ELF-1 (cell line): ENCODE measurements at places on chromosomes 16 and 17.
A peak's percentile ranks its signal among the peaks of the same experiment; 100 is the strongest.

DNA sequence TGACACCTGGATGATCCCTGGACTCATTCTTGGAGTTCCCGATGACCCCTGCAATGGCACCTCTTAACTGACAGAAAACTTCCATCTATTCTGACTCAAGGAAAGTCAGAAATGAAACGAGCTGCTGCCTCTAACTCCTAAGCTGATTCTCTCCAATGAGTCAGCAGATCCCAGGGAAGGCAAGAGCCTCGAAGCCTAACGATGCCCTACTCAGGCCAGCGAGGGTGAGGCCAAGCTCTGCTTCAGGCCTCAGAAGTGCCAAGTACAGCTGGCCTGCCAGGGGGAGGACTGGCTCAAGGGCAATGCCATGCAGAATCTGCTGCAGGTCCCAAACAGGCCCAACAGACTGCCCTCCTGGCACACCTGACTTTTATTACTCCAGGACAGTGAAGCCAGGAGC lies 36.3 kb downstream of the PLXDC1 start:
- no peak for DNase-seq

DNA sequence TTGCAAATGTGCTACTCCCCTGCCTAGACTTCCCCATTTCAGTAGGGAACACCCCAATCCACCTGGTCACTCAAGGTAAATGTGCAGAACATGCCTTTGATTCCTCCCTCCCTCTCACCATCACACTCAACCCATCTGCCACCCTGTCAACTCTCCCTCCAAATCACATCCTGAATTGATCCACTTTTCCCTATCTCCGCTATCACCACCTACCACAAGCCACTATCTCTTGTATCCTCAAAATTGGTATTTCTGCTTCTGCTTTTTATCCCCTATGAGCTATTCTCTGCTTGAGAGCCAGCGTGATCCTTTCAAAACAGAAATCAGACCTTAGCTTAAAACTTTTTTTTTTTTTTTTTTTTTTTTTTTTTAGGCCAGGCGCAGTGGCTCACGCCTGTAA lies 5.4 kb upstream of the NOL11 start:
- DNase-seq, result no peak

DNA sequence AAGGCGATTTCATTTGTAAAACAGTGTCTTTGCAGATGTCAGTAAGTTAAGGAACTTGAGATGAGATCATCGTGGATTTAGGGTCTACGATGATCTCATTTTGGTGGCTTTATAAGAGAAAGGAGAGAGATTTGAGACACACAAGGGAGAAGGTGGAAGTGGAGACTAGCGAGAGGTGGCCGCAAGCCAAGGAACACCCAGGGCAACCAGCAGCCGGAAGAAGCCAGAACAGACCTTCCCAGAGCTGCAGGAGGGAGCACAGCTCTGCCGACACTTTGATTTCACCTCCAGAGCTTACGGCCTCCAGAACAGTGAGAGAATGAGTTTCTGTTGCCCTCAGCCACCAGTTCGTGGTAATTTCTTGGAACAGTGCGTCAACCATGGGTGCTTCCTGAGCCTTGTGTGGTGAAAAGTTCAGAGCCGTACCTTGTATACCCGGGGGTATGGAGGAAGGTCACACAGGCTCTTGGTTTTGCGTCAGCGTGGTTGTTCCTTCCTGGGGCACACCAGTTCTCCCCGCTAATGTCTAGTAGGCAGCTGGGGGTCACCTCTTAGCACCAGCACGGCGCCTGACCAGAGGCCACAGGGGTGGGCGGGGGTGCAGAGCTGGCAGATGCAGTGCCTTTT lies 12.9 kb upstream of the SEC14L1 start:
- no peak for DNase-seq

GRCh38 chr17:6365200-6365943 lies 69.5 kb downstream of the AIPL1 start:
- no peak for DNase-seq

DNA sequence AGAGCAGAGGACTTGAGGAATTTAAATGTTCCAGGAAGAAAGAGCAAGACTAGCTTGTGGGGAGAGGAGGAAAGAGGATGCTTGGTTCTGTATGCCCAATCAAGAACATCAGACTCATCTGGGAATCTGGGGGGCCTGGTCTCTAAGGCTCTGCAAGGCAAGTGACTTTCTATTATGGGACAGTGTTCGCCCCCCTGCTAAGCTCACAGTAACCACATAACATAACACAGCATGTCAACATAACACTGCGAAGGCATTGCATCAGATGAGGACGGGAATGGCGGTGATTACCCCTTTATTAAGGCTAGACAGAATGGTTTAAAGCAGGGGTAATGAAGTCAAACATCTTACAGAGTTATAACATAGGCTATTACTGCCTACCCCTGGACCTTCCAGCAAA lies 176.6 kb upstream of the IRX6 start:
- DNase-seq, result no peak

DNA sequence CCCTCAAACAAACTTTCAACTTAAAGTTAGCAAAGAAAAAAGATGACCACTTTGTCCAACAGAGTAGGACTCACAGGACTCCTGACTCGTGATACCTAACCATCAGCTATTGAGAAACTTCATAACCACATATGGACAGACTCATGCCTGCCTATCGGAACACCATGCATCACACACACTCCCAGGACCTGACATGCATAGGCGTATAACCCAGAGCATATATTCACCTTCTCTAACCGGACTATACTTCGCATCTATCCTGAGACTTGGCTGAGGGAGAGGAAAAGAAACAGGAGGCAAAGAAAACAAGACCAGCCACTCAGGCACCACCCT lies 2.2 kb downstream of the PIP4K2B start:
- no peak for DNase-seq

GRCh38 chr17:64617125-64617780 lies 44.9 kb downstream of the SMURF2 start:
- no peak for DNase-seq

- DNase-seq, result peak; percentile 69
Observed at GRCh38 chr17:10844621-10845387, 6.9 kb upstream of the PIRT start.

DNA sequence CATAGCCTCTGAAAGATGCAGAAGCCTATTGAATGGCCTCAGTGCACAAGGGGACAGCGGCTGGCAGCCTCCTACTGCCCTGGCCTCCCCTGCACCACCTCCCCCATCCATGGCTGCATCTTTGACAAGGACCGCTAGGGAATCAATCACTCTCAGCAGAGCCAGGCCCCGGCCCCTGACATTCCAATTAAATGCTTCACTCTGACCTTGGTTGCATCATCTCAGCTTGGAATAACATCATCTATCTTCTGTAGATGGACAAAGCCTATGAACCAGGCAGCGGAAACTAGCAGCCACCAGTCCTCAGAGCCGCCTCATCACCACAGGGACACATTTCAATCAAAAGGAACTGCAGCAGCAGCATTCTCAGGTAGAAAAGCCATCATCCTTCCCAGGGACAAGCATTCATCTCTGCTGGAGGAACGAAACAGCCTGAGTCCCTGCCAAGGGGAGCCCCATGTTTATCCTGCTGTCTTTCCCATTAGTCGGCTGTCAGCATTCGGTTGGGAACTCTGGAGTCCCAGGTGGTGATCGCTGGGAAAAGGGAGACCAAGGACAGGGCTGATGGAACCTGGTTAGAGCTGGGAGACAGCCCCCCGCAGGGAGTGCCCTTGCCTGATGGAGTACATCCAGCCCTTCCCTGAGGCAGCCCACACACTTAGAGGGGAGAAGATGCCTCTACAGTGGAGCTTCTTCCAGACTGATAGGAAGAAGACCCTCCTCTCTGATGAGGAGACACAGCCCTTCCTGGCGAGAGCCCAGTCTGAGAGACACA lies 11.5 kb upstream of the TMEM132E start:
- DNase-seq, result peak; percentile 77

DNA sequence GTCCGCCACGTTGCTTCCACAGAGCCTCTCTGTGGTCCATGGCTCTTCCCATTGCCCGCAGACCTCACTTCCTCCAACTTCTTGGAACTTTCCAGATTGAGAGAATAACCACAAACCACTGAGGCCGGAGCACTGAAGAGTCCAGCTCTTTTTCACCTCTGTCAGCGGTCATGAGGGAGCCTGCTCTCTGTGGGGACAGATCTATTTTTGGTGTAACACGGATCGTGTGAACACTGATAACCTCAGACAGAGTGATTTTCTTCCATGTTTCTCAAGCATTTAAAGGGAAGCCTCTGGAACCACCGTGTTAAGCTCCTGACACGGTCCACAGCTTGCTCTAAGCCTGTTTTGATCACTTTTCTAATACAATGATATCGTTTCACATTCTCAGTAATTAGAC lies 49.7 kb downstream of the NTN1 start:
- DNase-seq, result no peak

- DNase-seq, result no peak
Observed at GRCh38 chr16:87086156-87086555, 231.0 kb downstream of the C16orf95 start.

DNA sequence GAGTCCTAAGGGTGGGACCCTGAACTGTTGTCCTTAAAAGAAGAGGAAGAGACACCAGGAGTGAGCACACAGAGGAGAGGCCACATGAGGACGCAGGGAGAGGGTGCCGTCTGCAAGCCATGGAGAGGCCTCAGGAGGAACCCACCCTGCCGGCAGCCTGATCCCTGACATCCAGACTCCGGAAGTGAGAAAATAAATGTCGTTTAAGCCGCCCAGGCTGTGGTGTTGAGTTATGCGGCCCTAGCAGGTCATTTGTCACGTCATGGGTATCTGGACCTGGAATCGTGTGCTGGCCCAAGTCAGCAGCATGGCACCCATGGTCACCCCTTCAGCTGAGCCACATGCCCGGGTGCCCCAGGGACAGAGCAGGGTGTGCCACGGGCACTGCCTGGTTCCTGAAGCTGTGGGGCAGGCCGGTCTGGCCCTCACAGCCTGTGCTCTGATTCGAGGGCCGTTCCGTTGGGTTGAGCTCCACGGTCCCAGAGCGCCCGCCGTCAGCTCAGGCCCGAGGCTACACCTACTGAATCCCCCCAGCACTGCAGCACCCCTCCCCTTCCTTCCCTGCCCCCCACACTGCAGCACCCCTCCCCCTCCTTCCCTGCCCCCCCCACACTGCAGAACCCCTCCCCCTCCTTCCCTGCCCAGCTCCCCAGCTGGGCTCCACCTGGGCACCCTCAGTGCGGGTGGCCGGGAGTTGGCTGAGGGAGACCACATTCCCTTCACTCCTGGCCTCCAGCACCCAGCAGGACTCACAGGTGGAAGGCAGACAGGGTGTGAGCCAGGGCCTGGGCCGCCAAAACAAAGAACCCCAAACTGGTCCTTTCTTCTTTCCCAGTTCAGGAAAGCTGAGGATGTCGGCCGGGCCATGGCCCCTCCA lies 2.7 kb upstream of the CCDC57 start:
- DNase-seq, result no peak

DNA sequence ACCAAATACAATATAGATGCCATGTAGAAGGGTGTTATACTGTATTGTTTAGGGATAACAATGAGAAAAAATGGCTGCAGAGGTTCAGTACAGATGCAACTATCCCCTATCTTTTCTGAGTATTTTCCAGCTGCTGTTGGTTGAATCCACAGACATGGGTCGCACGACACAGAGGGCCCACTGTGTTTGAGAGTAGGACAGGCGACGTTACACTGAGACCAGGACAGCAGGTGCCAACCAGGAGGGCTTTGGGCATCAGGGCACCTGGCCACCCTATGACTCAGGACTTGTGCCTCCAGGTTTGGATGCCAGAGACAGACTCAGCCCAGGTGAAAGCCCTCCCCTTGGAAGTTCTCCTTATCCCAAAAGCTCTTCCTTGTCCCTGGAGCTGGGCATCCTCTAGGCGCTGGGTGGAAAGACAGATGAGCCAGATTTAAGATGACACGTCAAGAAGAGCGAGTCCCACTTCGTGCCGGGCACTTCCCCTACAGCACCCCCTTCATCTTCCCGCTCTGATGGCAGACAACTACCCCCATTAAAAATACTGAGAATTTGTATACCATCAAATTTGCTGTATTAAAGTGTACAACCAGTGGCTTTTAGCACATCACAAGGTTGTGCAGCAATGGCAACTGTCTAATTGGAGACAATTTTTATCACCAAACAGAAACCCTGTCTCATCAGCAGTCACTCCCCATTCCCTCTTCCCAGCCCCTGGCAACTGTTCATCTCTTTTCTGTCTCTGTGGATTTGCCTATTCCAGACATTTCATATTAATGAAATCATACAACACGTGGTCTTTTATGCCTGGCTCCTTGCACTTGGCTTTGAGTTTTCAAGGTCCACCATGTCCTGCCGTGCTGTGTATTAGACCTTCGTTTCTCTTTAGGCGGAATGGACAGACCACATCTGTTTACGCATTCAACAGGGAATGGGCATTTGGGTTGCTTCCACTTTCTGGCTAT lies 30.6 kb downstream of the TNFRSF13B start:
- no peak for DNase-seq

- DNase-seq, result no peak
Observed at GRCh38 chr16:2985893-2986355, 5.7 kb upstream of the PKMYT1 start.

DNA sequence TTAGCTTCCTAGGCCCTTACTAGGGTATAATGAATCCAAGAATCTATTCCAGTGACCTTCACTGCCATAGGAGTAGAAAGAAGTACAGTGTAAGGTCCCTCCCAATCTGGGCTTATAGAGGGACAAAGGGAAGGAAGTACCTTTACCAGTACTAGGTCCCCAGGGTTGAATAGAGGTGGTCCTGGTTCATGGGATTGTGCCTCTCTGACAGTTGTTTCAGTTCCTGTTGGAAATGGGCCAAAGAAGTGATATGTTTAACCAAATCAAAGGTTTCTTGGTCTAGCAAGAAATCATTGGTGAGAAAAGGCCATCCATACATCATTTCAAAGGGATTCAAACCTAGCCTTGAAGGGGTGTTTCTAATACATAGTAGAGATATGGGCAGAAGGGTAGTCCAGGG lies 16.0 kb upstream of the ZNHIT3 start:
- DNase-seq, result no peak

- no peak for DNase-seq
Observed at GRCh38 chr17:80455336-80455710, 21.1 kb downstream of the NPTX1 start.

GRCh38 chr16:30068750-30069610 lies 3.4 kb downstream of the ALDOA start:
- DNase-seq, result no peak

- no peak for DNase-seq
Observed at GRCh38 chr16:46762583-46762982, 14.4 kb upstream of the MYLK3 start.

GRCh38 chr16:34801875-34802274 lies 1342.5 kb downstream of the TP53TG3F start:
- no peak for DNase-seq
